ENCODE measurements at places on chromosomes 3 and 15. TPM values are rescaled to one million over a fixed set of nuclear protein-coding genes. Genes with fewer than 3 reads are reported as not detected.
A peak's percentile ranks its signal among the peaks of the same experiment; 100 is the strongest.

- no peak for DNase-seq
These were observed 48.8 kb upstream of the PLSCR5 start for GRCh38 chr3:146653978-146654377.

- no peak for DNase-seq
These were observed 48.1 kb downstream of the STAC start for GRCh38 chr3:36428445-36428844.

DNA sequence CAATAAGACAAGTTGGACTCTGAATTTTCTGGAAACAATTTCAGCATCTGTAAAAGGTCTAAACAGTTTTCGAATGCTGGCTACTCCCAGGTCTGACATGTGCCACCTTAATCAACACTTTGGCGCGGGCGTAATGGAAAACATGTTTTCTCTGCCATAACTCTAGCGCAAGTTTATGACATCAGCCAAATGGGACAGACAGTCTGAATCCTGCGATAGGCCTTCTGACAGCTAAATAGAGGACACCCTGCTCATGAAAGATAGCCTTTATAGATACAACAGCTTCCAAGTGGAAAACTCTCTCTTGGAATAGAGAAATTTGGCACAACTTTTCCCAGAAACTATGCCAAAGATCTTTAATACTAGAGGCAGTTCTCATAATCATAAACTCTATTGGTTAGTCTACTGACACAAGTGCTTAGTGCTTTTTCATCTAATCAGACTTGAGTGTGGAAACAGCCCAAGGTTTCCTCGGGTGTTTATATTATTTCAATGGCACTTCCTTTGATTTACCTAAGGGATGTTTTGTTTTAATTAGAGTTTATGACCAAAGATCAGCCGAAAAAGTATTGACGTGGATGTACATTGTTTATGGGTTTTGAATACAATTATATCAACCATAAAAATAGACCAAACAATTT lies 120.1 kb upstream of the DPH6 start:
- DNase-seq: peak; percentile 80

Gene GUCA1C
- total RNA-seq: 4.5 TPM

Gene GOLGA8T
- total RNA-seq: 1.3 TPM

Data from heart right ventricle (tissue), 16 donors.